Left renal cortex interstitium (tissue), 4 donors: ENCODE measurements at places on chromosomes 12 and 14. TPM values are rescaled to one million over a fixed set of nuclear protein-coding genes. Genes with fewer than 3 reads are reported as not detected.

GRCh38 chr12:92543359-92543758 is 159.4 kb upstream of the PLEKHG7 start:
- DNase-seq = peak; percentile 71

CACNA2D4 gene
- 2.5 TPM for polyA plus RNA-seq

GRCh38 chr12:89514751-89515150 is 9.8 kb downstream of the GALNT4 start:
- no peak for DNase-seq

DHRS2 gene
- polyA plus RNA-seq = 29.0 TPM

- DNase-seq = no peak
Observed at GRCh38 chr12:65725376-65725775, 98.9 kb upstream of the HMGA2 start.

KRT3 gene
- polyA plus RNA-seq = not detected

GRCh38 chr12:51415931-51416330 is 8.7 kb upstream of the SLC4A8 start:
- DNase-seq = no peak

GRCh38 chr12:132265056-132265800 is 64.2 kb downstream of the GALNT9 start:
- no peak for DNase-seq

DNA sequence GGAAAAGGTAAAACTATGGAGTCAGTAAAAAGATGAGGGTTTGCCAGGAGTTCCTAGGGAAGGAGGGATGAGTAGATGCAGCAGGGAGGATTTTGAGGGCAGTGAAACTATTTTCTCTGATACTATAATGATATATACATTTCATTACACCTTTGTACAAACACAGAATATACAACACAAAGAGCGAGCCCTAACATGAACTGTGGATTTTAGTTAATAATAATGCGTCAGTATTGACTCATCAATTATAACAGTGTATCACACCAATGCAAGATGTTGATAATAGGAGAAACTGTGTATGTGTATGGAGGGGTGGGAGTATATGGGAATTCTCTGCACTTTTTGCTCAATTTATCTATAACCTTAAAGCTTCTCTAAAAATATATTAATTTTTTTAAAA is 404.3 kb upstream of the NOVA1 start:
- no peak for DNase-seq

GRCh38 chr12:8905546-8905945 is 8.8 kb upstream of the PHC1 start:
- no peak for DNase-seq

- DNase-seq = no peak
Observed at GRCh38 chr14:30822080-30822571, 52.2 kb upstream of the COCH start.

- DNase-seq = no peak
Observed at GRCh38 chr12:122308811-122309210, 42.5 kb upstream of the VPS33A start.

- no peak for DNase-seq
Observed at GRCh38 chr12:95637471-95638155, 86.3 kb upstream of the USP44 start.

GRCh38 chr14:52551696-52552062 is 626 bp downstream of the TXNDC16 start:
- peak; percentile 49 for DNase-seq

GRCh38 chr12:53523131-53523530 is 15.8 kb upstream of the NPFF start:
- DNase-seq = no peak

- no peak for DNase-seq
Observed at GRCh38 chr12:56216461-56216860, 5.3 kb downstream of the RNF41 start.

GRCh38 chr12:52437508-52437907 is 3.3 kb upstream of the KRT75 start:
- no peak for DNase-seq

- DNase-seq = no peak
Observed at GRCh38 chr12:13038491-13039161, 5.6 kb upstream of the FAM234B start.

DNA sequence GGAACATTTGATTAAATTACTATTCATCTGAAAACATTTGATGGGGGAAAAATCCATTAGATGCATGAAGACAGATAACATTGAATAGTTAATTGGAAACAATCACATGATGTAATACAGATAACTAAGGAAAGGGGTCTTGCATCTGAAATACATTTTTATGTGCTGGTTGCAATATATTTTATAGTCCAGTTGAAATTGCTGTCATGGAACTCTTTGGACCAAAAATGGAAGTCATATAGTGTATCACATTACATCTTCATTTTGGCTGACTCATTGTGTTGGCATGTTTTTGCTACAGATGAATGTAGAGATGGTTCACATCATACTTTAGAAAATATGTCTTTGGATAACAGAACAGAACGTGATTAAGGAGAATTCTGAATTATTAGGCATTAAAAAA is 43.0 kb upstream of the GNPNAT1 start:
- DNase-seq = no peak

GRCh38 chr12:124188561-124189405 is 106.1 kb upstream of the RFLNA start:
- no peak for DNase-seq

CTDSP2 gene
- polyA plus RNA-seq = 283 TPM

KRT78 gene
- polyA plus RNA-seq = not detected

GRCh38 chr12:44431647-44432343 is 444.3 kb downstream of the NELL2 start:
- DNase-seq = no peak

GRCh38 chr14:38065106-38065762 is 142.5 kb upstream of the SSTR1 start:
- no peak for DNase-seq

- DNase-seq = no peak
Observed at GRCh38 chr12:12508612-12509011, 54.1 kb downstream of the DUSP16 start.
